Fibroblast of skin of left biceps (primary cell): ENCODE measurements at places on chromosomes 13 and 19.

GRCh38 chr13:51267622-51268021 lies 45.4 kb downstream of the FAM124A start:
- DNase-seq, result no peak

DNA sequence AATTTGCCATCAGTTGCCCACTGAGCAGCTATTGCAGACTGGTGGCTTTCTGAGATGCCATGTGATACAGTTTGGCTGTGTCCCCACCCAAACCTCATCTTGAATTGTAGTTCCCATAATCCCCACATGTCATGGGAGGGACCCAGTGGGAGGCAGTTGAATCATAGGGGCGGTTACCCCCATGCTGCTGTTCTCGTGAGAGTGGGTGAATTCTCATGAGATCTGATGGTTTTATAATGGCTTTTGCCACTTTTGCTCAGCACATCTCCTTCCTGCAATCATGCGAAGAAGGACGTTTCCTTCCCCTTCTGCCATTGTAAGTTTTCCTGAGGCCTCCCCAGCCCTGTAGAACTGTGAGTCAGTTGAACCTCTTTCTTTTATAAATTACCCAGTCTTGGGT lies 34.8 kb upstream of the ANKRD10 start:
- DNase-seq, result no peak

- DNase-seq, result peak; percentile 57
Observed at GRCh38 chr13:40671956-40672764, 5.7 kb upstream of the FOXO1 start.

DNA sequence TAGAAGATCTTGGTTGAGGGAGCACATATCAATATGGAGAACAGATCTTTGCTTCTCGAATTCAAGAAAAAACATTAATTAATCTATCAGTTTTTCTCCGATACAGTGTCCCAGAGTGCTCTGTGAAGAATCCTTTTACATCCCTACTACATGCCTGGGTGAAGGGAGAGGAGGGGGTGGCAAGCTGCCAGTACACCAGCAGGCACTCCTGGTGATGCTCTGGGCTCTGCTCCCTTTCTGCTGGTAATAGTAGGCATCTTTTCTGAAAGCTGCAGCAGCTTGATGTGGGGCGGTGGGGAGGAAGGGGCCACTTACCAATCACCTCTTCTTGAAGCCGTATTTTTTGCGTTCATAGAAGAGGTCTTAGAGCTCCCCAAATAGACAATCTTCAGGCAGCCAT lies 30.7 kb downstream of the PBX4 start:
- no peak for DNase-seq

DNA sequence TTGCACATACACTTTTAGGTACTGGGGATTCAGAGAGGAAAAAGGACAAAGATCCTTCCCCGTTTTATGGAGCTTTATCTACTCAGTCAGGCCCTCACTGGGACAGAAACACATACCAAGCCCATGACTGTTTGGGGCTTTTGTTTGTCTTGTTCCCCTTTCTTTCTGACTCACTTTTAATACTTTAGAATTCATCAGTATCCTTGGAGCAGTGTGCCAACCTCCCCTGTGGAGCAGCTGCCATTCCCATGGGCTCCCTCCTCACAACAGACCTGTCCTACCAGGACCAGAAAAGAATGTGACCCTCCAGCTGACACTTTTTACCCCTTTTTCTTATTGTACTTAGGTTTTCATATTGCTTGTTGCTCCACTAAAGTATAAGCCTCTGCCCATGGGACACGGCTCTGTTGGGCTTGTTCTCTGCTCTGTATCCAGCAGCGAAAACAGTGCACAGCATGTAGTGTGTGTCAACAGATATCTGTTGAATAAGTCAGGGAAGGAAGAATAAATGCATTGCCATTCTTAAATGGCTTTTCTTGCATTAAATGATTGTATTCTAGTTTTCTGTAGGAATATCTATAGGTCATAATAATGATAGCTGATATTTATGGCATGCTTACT lies 431.1 kb downstream of the EFNB2 start:
- peak; percentile 70 for DNase-seq

DNA sequence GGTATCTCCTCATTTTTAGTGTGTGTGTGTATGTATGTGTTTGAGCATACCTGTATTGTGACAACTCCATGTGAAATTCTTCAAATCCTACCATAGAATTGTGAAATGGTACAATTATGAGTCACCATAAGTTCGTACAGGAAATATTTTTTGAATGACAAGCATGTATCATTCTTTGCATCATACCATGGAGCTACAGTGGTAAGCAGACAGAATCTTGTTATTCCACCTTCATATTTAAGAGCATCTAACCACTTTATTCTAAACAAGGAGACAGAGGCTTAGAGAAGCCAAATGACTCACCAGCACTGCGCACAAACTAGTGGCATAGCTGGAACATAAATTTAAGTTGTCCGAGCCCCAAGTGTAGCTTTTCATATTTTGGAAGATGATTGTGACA lies 4.5 kb upstream of the EPSTI1 start:
- peak; percentile 89 for DNase-seq

DNA sequence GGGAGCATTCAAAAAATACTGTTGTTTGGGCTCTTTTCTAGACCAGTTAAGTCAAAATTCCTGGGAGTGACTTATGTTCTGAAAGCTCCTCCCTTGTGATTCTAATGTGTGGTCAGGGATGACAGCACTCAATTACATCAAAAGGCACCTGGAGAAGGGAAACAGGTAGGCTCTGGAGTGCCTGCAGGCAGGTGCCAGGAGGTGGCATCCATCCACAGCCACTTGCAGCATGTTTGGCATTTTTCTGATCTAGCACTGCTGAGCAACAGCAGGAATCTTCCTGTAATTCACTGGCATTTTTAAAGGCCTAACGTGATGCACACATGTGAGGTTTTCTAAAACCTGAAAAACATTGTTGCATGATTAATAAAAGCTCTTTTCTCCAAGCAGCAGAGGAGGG lies 94.6 kb downstream of the CCNA1 start:
- DNase-seq, result no peak

DNA sequence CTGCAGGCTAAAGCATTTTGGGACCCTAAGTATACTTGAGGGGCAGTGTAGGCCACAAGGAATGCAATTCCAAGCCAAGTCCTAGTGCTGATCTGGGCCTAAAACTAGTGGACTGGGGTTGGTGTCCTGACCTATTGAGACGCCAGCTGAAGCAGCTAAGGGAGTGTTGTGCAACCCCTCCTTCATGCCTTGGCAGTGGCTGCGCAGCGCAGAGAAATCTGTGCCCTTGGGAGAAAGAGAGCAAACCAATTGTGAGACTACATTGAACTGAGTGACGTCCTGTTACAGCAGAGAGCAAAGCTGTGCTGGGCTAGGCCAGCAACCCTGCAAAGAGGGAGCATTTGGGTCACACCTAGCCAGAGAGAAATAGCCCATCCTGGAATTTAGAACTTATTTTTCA lies 2715.0 kb upstream of the PCDH20 start:
- DNase-seq, result no peak

DNA sequence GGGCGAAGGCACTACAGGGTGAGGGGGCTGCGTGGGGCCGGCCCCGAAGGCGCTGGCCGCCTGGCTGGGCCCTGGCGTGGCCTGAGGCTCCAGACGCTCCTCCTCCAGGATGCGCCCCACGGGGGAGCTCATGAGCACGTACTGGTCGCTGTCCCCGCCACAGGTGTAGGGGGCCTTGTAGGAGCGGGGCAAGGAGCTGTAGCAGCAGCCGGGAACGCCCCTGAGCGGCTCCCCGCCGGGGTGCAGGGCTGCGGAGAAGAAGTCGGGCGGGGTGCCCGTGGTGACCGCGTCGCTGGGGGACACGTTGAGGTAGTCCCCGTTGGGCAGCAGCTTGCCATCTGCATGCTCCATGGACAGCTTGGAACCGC lies 3.0 kb downstream of the IRS2 start:
- DNase-seq, result no peak

DNA sequence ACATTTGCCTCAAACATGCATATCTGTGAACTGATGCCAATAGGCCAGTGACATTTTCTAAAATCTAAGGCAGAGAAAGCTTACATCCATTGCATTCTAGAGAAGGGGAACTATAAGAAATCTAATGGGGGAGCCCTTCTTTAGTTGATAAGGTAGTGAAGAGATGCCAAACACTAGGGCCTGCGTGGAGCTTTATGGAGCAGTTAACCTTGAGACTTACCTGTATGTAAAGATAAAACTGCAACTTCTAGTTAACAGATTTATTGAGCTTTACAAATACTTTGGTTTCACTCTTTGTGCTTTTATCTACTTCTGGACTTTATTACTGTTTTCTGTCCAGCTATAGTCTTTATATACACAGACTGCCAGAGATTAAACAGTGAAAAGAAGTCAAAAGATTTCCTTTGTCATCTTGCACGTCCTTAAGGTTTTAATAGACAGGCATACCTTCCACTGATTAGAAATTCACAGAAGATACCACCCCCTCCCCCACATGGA lies 457.6 kb downstream of the KLF12 start:
- DNase-seq, result no peak

DNA sequence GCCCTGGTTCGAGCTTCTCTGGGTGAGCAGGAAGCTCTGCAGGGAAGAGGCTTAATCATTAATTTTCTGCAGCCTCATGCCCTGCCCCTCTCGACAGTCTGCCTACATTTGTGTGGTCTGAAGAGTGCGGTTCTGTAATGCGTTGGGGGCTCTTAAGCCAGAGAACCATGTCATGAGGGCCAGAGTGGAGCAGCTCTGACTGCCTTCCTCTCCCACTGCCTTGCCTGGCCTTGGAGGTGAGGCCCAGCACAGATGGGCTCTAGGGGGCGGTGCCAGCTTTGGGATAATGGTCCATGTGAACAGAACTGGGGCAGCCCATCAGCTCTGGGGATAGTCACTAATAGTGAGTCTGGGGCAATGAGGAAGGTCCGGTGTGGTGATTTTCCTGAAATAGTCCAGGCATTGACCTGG lies 5.7 kb downstream of the FGF9 start:
- DNase-seq, result no peak
